ENCODE measurements at places on chromosomes 2 and 18. TPM values are rescaled to one million over a fixed set of nuclear protein-coding genes. Genes with fewer than 3 reads are reported as not detected.

- H3K36me3 ChIP-seq, result no peaks in the 10 kb centered on the region
- no peak within 1 kb of the TSS for H3K27ac ChIP-seq
- H3K4me1 ChIP-seq, result peaks cover 32% of the 10 kb centered on the region
- DNase-seq, result no peak
These were observed at the start of gene LYPD1 for GRCh38 chr2:132669908-132670495. LYPD1 (minus strand) TSS chr2:132670205; CDS start chr2:132669932, 273 bp downstream.

GRCh38 chr2:106120432-106120831 is 73.7 kb downstream of the UXS1 start:
- no peak overlapping the region for H3K27ac ChIP-seq
- H3K4me3 ChIP-seq, result no peak overlapping the region
- no peaks in the 10 kb centered on the region for H3K36me3 ChIP-seq
- no peaks in the 10 kb centered on the region for H3K27me3 ChIP-seq
- no peaks in the 10 kb centered on the region for H3K4me1 ChIP-seq
- no peak for DNase-seq

DNA sequence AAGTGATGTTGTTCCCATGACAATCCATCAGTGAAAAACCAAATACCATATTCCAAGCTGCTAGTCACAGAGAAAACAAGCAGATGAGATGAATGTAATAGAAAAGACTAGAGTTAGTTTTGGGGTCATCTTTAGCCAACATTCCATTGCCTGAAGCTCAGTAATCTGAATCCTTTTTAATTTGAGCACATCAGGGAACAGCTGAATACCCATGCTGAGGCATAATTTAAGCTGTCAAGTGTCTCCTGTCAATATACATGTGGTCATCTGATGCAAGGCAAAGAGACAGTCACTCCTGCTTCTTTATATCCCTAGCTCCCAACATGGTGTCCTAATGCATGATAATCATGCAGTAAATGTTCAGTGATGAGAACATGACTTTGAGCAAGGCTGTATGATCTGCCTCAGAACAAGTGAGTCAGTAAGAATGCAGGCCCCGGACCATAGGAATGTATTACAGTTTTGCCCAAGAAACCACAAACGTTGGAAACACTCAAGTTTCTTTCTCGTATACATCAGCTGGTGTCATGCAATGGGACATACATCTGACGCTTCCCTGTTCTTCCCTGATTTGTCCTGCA is 48.0 kb downstream of the CDK15 start:
- H3K4me3 ChIP-seq, result no peak overlapping the region
- no peaks in the 10 kb centered on the region for H3K4me1 ChIP-seq
- no peak for DNase-seq
- H3K27ac ChIP-seq, result no peak overlapping the region

DNA sequence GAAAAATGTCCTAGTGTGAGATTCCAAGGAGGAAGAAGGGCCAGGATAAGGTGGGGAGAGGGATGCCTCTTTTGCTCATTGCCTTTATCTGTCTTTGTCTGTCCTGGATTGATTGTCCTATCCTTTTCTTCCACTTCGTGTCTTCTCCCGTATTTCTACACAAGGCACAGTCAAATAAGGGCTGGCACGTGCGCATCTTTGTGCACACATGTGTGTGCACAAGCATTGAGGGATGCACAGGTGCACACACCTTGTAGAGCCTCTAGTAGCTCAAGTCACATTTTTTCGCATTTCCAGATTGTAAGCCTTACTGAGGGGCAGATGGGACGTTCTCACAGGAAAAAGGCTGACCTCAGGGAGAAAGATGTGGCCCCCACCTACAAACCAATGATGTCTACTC is 170.2 kb upstream of the TNP1 start:
- no peaks in the 10 kb centered on the region for H3K27me3 ChIP-seq
- H3K36me3 ChIP-seq, result no peaks in the 10 kb centered on the region
- H3K27ac ChIP-seq, result no peak overlapping the region
- DNase-seq, result no peak

GRCh38 chr2:26685989-26686839 is 6.3 kb upstream of the KCNK3 start:
- peaks cover 2% of the 10 kb centered on the region for H3K4me1 ChIP-seq
- no peak for DNase-seq
- no peak overlapping the region for H3K4me3 ChIP-seq
- peaks cover 5% of the 10 kb centered on the region for H3K27me3 ChIP-seq
- H3K27ac ChIP-seq, result no peak overlapping the region

DNA sequence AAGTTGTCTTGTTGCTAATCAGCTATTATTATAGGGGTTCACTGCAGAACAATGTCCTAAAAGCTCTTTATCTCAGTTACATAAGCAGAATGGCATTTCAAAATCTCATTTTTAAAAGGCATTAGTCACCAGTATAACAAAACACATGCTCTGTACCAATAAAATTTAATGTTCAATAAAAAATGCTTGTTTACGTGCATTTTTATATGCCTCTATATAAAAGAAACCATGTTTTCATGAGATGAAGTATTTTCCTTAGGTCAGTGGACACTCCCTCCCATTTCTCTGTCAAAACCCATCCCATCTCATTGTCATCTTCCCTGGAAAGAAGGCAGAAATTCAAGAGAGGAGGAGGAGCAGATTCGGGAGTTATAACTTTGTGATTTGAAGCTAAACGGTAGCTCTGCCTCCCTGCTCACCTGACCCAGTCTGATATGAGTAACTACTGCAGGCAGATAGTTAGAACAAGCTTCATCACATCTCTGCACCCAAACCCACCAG is 231.9 kb upstream of the SIX2 start:
- H3K4me3 ChIP-seq, result no peak overlapping the region
- H3K27ac ChIP-seq, result no peak overlapping the region

GRCh38 chr2:72934683-72935610 is 17.6 kb downstream of the EMX1 start:
- no peak overlapping the region for H3K27ac ChIP-seq
- DNase-seq, result no peak
- H3K27me3 ChIP-seq, result no peaks in the 10 kb centered on the region
- H3K4me1 ChIP-seq, result no peaks in the 10 kb centered on the region
- no peak overlapping the region for H3K4me3 ChIP-seq

DNA sequence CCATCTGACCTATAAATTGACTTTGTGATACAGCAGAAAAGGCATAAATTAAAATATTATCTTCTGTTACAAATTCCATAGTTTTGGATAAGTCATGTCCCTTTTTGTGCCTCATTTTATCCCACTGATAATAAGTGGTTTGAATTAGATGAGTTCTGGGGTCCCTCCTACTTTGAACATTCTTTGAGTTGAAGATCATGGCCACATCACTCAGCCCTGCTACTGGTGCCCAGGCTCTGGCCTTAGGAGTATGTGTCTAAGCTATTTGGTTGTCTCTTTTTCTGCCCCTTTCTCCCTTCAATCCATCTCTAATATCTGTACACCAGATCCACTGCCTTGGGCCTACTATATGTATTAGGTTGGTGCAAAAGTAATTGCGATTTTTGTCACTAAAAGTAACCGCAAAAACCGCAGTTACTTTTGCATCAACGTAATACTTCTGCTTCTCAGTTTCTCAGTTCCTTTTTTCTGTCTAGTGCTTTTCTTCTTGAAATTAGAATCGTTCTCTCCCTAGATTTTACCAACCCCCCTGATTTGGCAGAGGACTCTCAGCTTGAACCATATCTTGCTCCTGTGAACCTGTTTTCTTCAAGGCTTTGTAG is 362.5 kb upstream of the TNP1 start:
- DNase-seq, result no peak
- H3K27ac ChIP-seq, result no peak overlapping the region
- H3K4me1 ChIP-seq, result peaks cover 17% of the 10 kb centered on the region
- H3K27me3 ChIP-seq, result no peaks in the 10 kb centered on the region
- H3K36me3 ChIP-seq, result no peaks in the 10 kb centered on the region
- no peak overlapping the region for H3K4me3 ChIP-seq

GRCh38 chr18:35605686-35606417 is 24.3 kb downstream of the GALNT1 start:
- no peaks in the 10 kb centered on the region for H3K4me1 ChIP-seq
- H3K27me3 ChIP-seq, result no peaks in the 10 kb centered on the region
- no peak for DNase-seq
- no peak overlapping the region for H3K27ac ChIP-seq

DNA sequence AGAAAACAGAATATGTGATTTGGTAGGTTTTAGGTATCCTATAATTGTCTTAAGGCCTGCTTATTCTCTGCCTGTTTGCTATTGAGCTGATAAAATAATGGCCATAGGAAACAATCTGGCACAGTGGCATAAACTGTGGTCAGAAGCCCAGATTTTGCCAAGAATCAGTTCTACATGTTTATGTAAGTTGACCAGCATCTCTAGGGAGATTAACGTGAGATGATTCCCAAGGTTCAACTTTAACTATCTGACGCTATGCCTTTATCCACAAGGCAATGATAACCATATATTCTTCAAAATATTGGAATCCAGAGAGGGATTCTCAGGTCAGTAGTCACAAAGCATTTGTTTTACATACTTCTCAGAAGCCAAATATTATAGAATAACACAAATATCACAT is 25.6 kb downstream of the AP1S3 start:
- no peaks in the 10 kb centered on the region for H3K4me1 ChIP-seq
- no peak overlapping the region for H3K4me3 ChIP-seq
- no peaks in the 10 kb centered on the region for H3K27me3 ChIP-seq
- no peak for DNase-seq
- H3K27ac ChIP-seq, result no peak overlapping the region

DNA sequence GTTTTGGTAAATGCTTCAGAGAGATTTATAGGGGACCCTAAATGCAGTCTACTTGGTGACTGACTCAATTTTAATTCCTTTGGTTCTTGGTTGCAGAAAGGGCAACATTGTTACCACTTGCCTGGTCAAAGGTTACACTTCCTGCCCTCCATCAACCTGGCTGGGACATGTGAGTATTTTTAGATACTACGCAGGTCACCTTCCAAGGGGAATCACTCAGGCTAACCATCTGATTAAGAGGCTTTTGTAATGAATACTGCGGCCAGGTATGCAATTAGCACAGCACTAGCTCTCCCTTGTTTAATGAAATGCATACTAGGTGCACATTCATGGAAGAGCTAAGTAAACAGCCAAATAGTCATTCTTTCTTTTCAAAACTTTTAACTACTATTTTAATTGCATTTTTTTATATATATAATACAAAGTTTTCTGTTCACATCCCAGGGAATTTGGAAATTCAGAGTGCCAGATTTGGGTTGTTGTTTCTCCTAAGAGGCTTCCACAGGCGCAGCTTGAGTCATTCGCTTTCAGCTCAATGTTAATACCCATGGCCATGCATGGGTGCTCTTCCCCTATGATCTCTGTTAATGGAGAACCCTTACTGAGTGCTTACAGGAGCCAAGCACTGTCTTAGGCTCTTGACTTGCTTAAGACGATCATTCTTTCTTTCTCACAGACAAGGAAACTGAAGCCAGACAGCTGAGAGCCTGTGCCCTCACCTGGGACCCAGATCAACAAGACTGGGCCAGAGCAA is 152.2 kb downstream of the MTX2 start:
- no peak overlapping the region for H3K4me3 ChIP-seq
- no peaks in the 10 kb centered on the region for H3K36me3 ChIP-seq
- H3K27ac ChIP-seq, result no peak overlapping the region
- peaks cover 10% of the 10 kb centered on the region for H3K27me3 ChIP-seq

DNA sequence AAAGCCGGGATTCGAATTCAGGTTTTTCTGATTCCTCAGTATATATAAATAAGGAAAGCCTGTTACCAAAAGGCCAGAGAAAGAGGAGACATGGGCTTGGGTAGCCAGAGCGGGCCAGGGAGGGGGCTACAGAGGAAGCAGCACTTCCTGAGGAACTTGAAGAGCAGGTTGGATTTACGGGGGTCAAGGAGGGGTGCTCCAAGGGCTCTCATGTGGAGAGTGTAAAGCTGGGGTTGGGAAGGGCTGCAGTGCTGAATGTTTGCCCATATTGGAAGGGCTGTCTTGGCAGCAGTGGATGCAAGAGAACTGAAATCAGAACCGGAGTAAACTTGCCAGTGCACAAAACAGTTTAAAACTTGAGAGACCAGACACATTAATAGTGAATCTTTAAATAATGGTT is 511.5 kb downstream of the CNTNAP5 start:
- DNase-seq, result no peak
- H3K27me3 ChIP-seq, result no peaks in the 10 kb centered on the region
- H3K4me3 ChIP-seq, result no peak overlapping the region
- no peaks in the 10 kb centered on the region for H3K4me1 ChIP-seq
- H3K36me3 ChIP-seq, result no peaks in the 10 kb centered on the region

DNA sequence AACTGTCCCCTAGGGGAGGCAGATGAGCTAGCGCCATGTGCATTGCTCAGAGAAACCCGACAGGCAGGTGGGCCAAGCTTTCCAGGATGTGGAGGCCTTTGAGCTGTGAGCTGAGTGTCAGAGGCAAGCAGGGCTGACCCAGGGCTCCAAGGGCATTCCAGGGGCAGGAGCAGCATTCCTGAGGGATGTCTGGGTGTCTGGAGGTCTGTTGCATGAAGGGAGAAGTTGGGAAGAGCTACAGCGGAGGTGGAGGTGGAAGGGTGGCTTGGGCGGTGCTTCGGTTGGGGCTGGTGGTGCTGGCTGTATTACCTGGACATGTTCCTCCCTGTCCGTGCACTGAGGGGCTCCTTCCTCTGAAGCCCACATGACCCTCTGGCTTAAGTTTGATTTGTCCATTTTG is 102.8 kb downstream of the RNF144A start:
- H3K4me1 ChIP-seq, result peaks cover 34% of the 10 kb centered on the region
- H3K27me3 ChIP-seq, result no peaks in the 10 kb centered on the region
- peaks cover 19% of the 10 kb centered on the region for H3K36me3 ChIP-seq
- H3K4me3 ChIP-seq, result no peak overlapping the region
- DNase-seq, result no peak

The MOGAT1 gene
- total RNA-seq, result not detected

The PID1 gene
- 7.3 TPM for total RNA-seq

The C2orf78 gene
- total RNA-seq, result not detected

The SLC14A1 gene
- 30.8 TPM for total RNA-seq

The CYP1B1 gene
- 11.2 TPM for total RNA-seq

The MBD2 gene
- 64.0 TPM for total RNA-seq

The TCF4 gene
- 88.9 TPM for total RNA-seq

The POTEJ gene
- total RNA-seq, result not detected

The KATNAL2 gene
- total RNA-seq, result 2.3 TPM

The LANCL1 gene
- 53.5 TPM for total RNA-seq
